NCI-H748 treated with DMSO at 0.1 percent for 48 hours (cell line): ENCODE measurements at places on chromosomes 6 and 20.

- no peak for DNase-seq
Measured at GRCh38 chr6:16559071-16559470, 202.2 kb downstream of the ATXN1 start.

DNA sequence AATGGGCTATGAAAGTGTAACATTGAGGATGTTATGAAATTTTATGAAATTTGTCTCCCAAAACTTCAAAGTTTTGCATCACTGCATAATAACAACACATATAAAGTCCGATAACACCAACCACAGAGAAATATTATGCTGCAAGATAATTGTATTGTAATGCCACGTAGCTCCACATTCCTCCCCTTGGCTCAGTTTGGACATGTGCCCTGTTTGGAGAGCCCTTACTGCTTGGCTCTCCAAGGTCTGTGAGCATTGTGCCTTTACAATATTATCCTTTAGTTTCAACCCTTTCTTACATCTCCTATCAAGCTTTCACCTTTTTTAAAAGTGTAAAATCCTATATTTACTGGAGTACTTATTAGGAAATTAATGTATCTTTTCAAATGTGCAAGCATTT lies 10.8 kb downstream of the HBS1L start:
- no peak for DNase-seq

DNA sequence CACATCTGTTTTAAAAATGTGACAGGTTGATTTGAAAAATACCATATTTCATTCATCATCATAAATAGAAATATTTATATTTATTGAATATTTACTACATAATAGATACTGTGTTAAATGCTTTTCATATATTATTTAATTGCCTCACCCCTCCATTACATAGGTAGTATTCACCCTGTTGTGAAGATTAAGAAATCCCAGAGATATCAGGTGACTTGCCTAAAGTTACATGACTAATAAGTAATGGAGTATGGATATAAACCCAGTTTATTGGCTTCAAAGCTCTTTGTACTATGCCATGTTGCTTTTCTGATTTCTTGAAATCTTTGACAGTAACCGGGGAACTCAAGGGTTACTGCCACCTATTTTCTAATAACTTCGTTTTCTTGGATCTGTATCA lies 10.1 kb upstream of the TSPYL1 start:
- no peak for DNase-seq

DNA sequence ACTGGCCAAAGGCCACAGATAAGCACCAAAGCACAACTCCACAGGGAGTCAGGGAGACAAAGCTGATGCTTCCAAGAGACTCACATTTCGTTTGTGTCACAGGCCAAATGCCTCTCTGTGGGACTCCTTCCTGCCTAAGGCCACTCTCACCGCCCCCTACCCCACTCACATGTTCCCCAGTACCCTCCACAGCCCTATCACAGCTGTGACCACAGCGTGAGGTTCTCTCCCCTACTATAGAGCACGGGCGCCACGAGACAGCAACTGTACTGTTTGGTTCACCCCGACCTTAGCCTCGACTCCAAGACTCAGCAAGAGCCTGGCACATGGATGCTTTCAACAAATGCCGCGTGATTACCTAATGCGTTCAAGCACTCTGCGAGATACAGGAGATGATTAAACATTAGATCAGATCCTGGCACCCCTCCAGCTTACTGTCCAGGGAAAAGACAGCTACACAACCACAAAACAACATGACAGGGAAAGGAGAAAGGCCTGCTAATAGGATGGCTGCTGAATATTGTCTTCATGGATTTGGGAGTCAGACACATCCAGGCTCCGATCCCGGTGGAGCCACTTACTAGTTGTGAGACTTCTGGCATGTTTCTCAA lies 105.5 kb downstream of the AGPAT4 start:
- DNase-seq = peak; percentile 93

GRCh38 chr6:142802124-142802523 lies 142.9 kb downstream of the HIVEP2 start:
- no peak for DNase-seq

DNA sequence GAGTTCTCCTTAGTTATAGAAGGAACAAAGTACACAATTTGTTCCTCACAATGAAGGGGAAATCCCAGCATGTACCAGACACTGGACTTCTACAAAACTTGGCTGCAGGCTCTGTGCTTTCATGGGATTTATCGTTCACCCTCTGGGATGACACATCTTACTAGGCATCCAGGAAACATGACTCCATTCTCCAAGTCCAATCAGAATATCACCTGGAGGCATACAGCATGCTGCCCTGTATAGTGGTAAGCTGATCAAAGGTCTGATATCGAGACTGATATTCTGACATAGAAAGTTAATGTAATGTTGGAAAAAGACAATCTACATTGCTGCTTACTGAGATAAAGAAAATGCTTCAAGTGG lies 6.7 kb downstream of the RWDD2A start:
- no peak for DNase-seq

DNA sequence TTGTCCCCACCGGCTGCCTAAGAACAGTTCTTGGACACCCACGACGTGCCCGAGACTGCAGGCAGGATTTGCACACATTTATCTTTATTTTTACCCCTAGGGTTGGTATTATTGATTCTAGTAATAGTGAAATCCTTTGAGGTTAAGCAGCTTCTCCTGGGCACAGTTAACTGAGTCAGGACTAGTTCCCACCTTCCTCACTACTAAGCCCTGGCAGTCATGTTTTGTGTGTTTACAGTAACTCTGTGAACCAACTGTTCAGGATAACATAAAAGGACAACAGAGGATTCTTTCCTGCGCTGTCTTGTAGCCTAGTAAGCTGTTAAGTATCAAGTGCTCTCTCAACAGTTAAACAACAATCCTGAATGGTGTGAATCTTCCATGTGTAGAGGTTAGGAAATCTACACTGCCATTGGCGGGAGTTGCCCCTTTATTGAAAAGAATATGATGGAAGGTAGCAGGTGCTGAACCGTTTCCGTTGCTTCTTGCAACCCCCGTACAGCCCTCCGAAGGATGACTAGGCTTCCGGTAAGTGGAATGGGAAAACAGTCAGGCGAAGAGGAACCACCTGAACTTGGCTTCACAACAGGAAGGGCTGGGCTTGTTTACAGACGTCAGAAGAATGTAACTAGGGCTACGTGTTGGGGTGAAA lies 979 bp upstream of the SOD2 start:
- DNase-seq = peak; percentile 47

- DNase-seq = no peak
Measured at GRCh38 chr6:69933239-69933638, 66.9 kb downstream of the COL19A1 start.

DNA sequence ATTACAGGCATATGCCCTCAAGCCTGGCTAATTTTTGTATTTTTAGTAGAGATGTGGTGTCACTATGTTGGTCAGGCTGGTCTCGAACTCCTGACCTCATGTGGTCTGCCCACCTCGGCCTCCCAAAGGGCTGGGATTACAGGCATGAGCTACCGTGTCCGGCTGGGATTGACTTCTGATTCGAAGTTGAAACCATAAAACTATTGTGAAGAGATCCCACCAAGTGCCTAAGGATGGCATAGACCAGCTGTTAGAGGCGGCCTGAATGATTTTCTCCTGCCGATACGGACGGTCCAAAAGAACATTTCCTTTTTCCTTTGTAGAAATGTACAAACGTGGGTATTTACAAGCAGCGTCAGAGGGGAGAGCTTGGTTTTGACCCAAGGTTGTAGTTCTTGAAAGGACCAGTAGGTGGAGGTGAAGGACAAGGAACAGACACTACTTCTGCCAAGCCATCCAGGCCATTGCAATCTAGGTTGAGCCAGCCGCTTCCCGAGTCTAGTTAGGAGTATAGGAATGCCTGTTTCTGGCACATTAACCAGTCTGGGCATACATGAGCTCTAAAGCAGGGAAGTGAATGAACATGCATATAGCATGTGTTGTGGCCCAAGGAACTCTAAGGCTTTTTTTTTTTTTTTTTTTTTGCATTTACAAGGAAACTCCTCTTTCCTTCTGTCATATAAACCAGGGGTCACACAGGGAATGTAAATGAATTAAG lies 29.0 kb downstream of the MOCS3 start:
- peak; percentile 22 for DNase-seq

DNA sequence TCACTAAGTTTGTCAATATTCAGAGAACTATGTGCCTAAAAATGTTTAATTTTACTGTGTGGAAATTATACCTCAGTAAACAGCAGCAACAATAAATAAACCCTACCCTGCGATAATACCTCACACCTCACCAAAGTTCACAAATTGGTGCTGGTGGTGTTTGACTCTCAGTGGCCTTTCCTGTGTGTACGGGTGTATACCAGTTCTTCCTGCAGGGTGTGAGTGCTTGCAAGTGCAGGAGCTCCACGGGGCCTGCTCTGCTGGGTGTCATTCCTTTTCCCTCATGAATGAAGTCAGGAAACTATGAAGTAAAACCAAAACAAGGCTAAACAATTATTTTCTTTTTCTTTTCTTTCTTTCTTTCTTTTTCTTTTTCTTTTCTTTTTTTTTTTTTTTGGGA lies 4.1 kb upstream of the ENPP5 start:
- DNase-seq = no peak

DNA sequence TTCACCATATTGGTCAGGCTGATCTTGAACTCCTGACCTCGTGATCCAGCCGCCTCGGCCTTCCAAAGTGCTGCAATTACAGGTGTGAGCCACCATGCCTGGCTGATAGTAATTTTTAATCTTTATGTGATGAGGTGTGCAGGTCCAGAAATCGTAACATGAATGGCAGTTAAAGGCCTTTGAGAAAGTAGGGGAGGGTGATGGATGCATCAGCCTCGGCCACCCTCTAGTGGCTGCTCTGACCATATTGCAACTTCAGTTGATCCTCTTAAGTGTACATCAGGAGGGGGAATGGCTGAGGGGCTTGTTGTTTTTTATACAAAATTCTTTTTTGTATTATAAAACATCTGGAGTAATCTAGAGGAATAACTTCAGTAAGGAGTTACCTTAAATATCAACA lies 193.0 kb downstream of the ZFAND3 start:
- DNase-seq = peak; percentile 71

- DNase-seq = no peak
Measured at GRCh38 chr20:52783769-52784168, 188.4 kb upstream of the TSHZ2 start.

DNA sequence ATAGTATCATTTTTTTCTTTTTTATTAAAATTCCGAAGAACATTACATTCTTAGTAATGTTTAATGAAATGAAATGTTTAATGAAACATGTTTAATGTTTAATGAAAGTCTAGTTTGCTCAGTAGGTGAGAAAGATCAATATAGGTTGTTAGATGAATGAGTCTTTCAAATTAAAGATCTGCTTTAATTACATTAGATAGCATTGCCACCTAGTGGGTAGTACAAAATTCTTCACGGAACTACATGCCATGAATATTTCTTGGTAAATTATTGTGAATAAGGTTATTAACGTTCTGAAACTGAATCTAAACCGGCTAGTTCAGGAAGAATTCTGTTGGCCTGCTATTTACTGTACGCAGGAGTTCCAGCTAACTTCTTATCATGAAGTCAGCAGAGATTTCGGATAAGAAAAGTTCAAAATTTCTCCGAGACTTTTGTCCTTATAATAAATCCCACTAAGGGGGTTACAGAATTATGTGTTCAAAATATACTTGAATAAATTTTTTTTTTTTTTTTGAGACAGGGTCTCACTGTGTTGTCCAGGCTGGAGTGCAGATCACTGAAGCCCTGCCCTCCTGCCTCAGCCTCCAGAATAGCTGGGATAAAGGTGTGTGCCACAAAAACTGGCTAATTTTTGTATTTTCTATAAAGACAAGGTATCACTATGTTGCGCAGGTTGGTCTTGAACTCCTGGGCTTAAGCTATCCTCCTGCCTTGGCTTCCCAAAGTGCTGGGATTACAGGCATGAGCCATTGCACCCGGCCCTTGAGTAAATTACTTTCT lies 7.9 kb upstream of the GMNN start:
- DNase-seq = peak; percentile 27

- DNase-seq = no peak
Measured at GRCh38 chr20:53914091-53914780, 156.2 kb downstream of the BCAS1 start.

DNA sequence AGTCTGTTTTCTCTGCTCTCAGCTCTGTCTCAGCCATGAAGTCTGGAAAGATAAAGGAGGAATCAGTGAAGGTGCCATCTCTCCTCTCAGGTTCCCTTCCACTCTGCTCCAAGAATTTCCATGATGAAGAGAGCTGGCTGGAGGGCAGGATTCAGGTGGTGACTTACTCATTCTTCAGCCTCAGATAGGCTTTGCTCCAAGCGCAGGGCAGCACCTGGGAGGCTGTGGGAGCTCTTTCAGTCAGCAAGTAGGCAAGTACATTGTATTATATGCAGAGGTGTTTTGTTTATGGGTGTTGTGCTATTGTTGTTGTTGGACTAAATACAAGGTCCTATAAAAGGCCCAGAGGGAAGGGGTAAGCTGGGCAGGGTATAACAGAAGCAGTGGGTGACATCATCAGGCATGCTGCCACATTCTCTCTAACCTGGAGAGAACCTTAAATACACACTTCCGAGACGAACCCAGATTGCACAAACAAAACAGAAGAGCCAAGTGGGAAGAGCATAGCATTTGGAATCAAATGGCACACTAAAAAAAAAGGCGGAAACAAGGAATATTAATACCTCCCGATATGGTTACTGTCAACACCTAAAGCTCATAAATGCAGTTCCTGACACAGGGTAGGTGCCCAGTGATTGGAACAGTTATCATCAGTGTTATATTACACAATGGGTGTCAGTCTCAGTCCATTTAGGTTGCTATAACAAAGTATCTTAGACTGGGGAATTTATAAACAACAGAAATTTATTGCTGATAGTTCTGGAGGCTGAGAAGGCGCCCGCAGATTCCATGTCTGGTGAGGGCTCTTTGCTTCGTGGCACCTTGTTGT lies 14.5 kb upstream of the PSMG4 start:
- DNase-seq = no peak

GRCh38 chr20:50635676-50636600 lies 55.4 kb downstream of the RIPOR3 start:
- DNase-seq = no peak

DNA sequence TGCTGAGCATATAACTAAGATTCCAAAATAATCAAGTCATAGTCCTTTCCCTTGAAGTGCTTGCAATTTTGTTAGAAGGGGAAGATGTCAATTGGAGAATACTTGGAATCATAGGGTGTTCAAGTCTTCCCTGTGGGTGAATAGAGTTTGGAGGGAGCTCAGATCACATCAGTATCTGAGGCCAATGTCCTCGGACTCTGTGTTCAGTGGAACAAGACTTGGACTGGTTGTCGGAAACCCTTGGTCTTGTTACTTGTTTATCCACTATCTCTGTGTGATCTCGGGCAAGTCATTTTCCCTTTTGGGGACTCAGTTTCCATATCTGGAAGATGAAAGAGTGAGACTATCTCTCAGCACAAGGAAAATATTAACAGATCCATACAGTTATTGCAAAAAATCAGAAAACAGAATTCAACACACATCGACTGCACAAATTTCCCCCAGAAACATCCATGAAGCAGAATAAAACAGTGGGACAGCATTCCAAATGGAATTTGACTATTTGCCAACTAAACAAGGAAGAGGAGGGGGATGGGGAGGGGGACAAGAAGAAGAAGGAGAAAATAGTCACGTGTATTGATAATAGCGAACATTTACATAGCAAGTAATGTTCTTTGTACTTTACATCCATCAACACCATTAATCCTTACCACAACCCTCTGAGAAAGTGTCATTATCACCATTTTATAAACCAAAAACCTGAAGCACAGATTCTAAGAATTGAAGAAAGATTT lies 3.9 kb upstream of the EDEM2 start:
- DNase-seq = no peak

GRCh38 chr6:710601-711571 lies 17.9 kb upstream of the EXOC2 start:
- peak; percentile 39 for DNase-seq

GRCh38 chr6:24321538-24322162 lies 36.2 kb downstream of the DCDC2 start:
- DNase-seq = no peak
